ENCODE measurements at places on chromosomes 13 and 19.

DNA sequence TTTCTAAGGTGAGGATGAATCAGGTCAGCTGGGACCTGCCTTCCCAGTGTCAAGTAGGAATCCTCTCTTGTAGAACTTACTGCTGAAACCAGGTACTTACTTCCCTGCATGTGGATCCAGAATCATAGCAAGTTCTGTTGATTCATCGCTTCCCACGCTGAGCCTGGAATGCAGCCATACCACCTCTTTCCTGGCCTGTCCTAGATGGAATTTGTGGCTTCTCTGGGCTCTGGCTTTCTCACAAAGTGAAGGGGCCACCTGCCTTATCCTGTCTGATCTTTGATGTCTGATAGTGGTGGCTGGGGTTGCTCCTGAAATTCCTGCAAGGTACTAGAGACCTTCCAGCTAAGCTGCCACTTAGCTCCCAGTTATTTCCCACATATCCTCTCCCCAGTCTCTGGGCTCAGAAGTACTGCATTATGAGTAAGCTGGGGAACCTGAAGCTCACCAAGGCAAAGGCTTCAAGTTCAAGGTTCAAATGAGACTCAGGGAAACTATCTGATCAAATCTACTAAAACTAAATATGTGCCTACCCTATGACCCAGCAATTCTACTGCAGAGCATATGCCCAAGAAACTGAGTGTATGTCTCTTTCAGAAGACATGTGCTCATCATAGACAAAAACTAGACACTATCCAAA, 103.5 kb downstream of the SUCLA2 start:
- DNase-seq: no peak

DNA sequence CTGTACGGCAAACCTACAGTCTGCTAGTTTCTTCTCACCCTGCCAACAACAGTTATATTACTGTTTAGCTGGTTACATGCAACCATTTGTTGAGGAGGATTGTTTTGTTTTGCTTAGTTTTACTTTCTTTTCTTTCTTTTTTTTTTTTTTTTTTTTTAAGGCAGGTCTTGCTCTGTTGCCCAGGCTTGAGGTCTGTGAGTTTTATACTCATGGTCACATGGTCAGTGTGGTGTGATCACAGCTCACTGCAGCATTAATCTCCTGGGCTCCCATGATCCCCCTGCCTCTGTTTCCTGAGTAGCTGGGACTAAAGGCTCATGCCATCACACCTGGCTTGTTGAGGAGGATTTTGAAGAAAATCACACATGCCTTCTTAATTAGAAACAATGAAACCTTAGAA, 505.6 kb downstream of the GPC5 start:
- no peak for DNase-seq

GRCh38 chr13:21435687-21436151, 23.4 kb downstream of the ZDHHC20 start:
- DNase-seq: peak; percentile 21

DNA sequence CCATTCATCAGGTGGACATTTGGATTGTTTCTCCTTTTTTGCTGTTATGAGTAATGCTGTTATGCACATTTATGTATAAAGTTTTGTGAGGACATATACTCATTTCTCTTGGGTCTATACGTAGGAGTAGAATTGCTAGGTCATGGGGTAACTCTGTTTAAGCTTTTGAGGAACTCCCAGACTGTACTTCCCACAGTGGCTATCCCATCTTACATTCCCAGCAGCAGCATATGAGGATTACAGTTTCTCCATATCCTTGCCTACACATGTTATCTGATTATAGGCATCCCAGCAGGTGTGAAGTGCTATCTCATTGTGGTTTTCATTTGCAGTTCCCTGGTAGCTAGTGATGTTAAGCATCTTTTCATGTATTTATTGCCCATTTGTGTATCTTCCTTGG, 5.9 kb downstream of the ZSCAN22 start:
- no peak for DNase-seq

DNA sequence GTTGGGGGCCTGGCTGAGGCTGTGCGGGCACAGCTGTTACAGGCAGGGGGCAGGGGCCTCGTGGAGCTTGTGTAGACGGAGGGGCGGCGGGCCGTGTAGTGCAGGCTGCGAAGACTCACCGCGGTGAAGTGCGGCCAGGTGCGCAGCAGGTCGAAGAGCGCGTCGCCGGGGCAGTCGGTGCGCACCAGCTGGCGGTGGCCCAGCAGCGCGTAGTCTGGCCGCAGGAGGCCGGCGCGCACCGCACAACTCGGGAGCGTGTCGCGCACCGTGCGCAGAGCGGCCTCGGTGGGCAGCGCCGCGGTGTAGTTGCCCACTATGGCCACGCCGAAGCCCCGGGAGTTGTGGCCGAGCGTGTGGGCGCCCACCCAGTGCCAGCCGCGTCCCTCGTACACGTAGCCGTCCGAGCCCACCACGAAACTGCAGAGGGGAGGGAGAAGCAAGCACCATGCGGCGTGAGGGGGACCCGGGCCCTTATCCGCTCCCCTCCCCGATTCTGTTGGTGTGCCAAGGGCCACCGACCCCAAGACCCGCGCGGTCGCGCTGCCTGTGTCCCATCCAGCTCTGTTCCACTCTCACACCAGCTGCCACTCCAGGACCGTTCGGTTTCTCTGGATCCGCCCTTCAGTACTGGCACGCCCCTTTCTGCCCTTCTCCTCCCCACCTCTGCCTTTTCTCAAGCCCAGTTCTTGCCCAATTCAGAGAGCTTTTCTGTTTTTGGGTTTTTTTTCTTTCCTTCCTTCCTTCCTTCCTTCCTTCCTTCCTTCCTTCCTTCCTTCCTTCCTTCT, 5.4 kb upstream of the RASAL3 start:
- DNase-seq: no peak

DNA sequence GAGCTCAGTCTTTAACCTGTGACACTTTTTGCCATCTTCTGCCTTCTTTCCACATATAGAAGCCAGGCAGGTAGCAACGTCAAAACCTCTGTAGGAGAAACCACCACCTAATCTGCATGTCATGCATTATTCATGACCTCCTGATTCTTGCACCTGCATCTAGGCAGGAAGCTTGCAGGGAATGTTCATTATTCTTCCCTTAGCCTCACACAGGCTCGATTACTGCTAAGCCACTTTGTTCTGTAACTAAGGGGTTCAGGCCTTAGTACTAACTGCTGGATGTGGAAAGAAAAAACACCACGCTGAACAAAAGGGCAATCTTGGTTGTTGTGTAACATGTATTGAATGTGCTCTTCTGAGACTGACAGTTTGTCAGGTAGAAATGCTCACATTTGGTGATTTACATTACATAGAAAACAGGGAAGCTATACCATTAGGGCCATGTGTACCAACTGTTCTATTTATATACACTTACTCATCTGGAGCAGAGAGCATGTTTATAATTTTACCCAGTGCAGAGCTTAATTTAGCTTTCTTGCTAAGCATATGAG, 366.9 kb downstream of the KLF12 start:
- DNase-seq: no peak

GRCh38 chr19:7515645-7516151, at the start of gene ZNF358:
Gene ZNF358, plus strand, starts transcription at chr19:7516103. Its CDS starts 3,140 bp downstream, at chr19:7519243.
- DNase-seq: peak; percentile 39

All from activated CD4-positive, alpha-beta T cell treated with anti-CD3 and anti-CD28 coated beads, Interleukin-2, amount 50 U/mL, for 48 hours (primary cell).